ENCODE measurements at places on chromosomes 12 and 14.

DNA sequence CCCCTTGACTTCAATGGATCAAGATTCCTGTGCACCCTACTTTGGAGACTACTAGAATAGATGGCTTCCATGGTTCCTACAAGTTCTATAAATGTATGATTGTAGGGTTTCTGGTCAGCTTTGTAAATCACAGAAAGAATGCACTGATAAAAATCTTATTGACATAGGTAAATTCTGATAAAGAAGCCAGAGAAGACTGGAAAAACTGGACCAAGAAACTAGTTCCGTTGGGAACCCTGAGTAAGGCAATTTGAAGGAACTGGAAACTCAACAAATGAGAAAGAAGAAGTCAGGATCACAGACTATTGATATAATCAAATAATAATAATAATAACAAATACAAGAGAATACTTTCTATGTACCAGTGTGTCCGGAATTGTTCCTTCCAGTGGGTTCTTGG lies 15.4 kb upstream of the MGST1 start:
- no peak for DNase-seq

DNA sequence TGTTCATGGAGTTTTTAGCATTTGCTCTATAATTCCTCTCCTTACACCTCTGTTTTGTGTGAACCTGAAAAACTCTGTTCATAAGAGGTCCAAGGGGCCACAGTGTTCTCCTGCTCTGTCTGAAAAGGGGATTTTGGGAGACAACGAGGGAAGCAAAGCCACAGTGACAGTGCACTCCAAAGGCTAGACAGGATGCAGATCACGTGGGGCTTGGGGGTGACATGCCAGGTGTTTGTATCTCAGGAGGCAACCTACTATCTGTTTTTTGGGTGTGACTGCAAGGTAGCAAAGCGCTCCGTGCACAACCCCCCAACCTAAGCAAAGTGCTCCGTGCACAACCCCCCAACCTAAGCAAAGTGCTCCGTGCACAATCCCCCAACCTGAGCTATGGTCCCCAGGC lies 5.1 kb upstream of the CHD4 start:
- DNase-seq, result peak; percentile 69

GRCh38 chr12:82801951-82802610 lies 115.4 kb downstream of the TMTC2 start:
- no peak for DNase-seq

DNA sequence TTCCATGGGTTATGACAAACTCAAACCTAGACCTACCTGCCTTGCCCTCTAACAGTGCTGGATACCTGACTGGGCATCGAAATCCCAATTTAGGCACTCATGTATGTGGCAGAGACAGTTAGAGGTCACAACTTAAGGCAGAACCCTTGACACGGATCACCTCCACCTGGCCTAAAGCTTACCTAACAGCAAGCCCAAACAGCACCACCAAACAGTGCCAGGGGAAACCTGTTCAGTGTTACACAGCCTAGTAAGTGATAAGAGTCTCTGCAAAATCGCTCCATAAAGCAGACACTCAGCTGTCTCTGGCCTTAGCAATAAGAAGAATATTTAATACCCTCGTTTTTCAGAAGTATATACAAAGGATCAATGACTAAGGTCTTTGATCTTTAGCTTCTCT lies 77.8 kb downstream of the SPPL3 start:
- no peak for DNase-seq

DNA sequence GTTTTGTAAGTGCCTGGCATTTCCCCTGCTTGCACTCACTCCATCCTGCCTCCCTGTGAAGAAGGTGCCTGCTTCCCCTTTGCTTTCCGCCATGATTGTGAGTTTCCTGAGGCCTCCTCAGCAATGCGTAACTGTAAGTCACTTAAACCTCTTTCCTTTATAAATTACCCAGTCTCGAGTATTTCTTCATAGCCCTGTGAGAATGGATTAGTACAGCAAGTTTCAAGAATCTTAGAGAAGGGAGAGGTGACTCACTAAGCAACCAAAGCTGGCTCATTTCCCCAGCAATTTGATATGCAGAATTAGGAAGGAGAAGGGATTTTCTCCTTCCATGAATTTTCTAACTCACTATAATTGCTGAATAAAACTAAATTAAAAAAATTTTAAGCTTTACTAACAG lies 251.0 kb upstream of the FOXG1 start:
- no peak for DNase-seq

DNA sequence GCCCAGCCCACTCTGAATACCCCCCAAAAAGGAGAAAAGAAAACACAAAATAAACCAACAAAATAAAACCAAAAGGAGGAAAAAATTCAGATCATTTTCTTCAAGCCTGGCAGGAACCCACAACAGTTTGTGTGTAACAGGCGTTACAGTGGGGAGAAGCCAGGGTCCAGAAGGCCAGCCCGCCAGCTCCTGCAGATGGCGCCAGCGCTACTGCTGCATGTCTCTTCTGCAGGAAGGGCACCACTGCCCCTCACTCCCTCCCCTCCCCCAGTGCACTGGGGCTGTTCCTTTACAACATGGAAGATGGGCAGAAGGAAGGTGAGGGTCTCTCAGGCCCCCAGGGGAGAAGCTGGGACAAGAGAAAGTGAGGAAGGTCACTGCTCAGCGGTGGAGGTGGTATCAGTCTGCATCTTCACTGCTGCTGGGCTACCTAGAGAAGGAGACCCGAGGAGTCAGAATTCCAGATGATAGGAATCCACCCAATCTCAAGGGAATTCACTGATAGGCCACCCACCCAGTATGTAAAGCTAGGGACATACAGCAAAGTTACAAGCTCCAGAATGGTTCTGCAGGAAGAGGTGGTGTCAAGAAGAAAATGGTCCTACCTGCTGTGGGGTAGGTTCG lies 2.3 kb upstream of the NOP2 start:
- DNase-seq, result no peak

GRCh38 chr14:72605096-72605920 lies 288.6 kb downstream of the DPF3 start:
- DNase-seq, result no peak

GRCh38 chr12:82375201-82375600 lies 16.9 kb downstream of the METTL25 start:
- no peak for DNase-seq

GRCh38 chr12:113611652-113612051 lies 140.0 kb upstream of the LHX5 start:
- DNase-seq, result no peak

- DNase-seq, result no peak
These were observed 5.1 kb upstream of the OAS2 start for GRCh38 chr12:112973011-112973735.

- DNase-seq, result no peak
These were observed 54.3 kb downstream of the PEBP1 start for GRCh38 chr12:118190266-118190665.

GRCh38 chr12:120614848-120615247 lies 25.6 kb upstream of the CABP1 start:
- no peak for DNase-seq
